Progenitor cell of endocrine pancreas (in vitro differentiated cells): ENCODE measurements at places on chromosomes 2 and 18.
A peak's percentile ranks its signal among the peaks of the same experiment; 100 is the strongest.

DNA sequence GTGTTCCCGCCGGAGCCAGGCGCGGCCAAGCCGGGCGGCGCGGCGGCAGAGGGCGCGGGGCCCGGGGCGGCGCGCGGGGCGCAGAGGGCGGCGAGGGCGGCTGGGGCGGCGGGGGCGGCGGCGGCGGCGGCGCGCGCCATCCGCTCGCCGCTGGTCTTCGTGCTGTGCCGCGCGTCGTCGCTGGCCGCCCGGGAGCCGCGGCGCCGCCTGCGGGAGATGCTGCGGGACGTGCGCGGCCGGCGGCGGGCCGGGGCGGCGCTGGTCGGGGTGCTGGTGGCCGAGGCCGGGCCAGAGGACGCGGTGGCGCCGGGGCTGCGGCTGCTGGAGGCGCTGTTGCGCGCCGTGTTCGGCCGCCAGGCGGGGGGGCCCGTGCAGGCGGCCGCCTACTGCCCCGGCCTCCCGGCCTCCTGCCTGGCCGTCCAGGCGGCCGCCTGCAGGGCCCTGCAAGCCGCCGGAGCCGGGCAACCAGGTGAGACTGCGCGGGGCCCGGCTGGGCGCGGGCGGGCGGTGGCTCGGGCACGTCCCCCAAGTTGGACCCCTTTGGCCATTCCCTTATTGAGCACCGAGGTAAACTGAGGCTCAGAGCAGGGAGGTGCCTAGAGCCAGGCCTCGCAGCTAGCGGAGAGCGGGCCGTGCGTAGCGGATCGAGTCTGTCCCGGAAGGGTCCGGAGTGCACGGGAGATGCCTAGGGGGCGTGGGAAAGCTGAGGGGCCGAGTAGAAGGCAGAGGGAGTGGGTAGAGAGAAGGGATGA is 584 bp downstream of the C2orf72 start:
- peak overlapping the region; percentile 69 for H3K4me3 ChIP-seq
- H3K27me3 ChIP-seq, result peaks cover 41% of the 10 kb centered on the region
- H3K4me1 ChIP-seq, result peaks cover 17% of the 10 kb centered on the region
- H3K27ac ChIP-seq, result no peak overlapping the region

DNA sequence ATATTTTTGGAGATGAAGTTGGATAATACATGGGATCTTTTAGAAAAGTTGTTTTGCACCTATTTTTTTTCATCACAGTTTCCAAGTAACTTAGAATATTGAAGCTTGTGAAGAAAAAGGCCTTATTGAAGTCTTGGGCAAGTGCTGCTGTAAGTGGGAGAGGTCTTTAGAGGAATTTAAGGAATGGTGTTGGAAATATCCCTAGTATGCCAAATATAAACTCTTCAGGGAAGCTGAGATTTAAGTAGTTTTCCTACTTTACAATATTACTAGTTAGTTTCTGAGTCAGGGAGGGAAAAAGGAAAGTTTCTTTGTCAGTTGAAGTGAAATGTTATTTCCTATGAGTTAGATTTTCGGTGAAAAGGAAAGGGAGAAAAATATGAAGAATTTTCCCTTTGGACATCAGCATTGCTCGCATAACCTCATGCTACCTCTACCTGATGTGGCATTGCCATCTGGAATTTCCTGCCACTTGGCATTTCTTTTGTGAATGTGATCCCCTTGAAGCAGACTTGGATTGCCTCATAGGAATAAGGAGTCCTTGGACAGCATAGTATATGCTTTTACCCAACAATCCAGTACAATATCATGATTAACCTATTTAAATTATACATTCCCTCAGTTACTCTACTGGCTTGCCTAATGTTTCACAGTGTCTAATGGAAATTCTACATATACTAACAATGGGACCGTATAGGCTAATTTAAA is 12.1 kb downstream of the PLEKHH2 start:
- peaks cover 4% of the 10 kb centered on the region for H3K4me1 ChIP-seq
- no peak overlapping the region for H3K4me3 ChIP-seq
- no peak for DNase-seq
- no peaks in the 10 kb centered on the region for H3K27me3 ChIP-seq

DNA sequence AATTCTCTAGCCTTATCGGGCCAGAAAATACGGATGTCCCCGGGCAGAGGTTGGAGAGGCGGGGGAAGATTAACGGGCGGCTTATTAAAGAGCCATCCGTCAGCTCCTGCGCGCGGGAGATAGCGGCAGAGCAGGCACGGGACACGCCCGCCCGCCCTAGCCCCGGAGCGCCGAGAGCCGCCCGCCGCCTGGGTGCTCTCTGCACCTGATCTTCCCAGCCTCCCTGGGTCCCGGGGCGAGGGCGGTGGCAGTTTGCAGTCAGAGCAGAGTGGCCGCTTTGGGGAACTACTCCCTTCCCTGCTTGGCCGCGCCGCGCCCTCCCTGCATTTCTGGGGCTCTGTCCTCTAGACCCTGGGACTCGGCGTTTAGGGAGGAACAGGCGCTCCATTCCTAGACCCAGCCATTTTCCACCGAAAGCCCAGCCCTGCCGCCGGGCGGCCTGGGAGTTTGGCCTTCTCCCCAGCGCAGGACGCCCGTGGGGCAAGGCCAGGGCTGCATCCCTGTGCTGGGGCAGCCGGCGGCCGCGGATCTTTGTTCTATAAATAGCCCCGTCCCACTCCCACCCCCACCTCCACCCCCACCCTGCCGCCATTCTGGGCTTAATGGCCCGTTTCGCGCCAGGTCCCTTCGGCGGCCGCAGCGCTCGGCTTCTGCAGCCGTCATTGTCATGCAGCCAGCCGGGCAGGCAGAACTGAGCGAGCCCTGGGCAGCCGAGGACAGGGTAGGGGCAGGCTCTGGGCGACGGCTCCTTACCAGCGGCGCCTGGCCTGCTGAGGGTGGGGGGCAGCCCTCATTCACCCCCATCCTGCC is 6.6 kb downstream of the GAD1 start:
- DNase-seq, result no peak
- H3K27me3 ChIP-seq, result peaks cover 86% of the 10 kb centered on the region
- H3K4me3 ChIP-seq, result peak overlapping the region; percentile 55
- no peak overlapping the region for H3K27ac ChIP-seq
- no peaks in the 10 kb centered on the region for H3K36me3 ChIP-seq
- peaks cover 16% of the 10 kb centered on the region for H3K4me1 ChIP-seq

DNA sequence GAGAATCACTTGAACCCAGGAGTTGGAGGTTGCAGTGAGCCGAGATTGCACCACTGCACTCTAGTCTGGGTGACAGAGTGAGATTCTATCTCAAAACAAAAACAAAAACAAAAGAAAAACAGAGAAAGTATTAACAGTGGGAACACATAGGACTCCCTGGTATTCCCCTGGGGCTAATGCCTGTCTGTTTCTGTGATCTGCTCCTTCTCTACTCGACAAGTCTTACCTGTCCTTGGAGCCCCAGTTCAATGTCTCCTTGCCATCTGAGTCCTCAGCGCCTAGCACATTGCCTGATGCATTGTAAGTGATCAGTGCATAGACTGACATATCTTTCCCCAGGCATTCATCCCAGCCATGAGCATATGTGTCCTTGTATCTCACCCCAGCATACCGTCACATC is 85.8 kb downstream of the ASAP2 start:
- peaks cover 26% of the 10 kb centered on the region for H3K4me1 ChIP-seq
- no peak overlapping the region for H3K27ac ChIP-seq
- no peaks in the 10 kb centered on the region for H3K36me3 ChIP-seq

- no peaks in the 10 kb centered on the region for H3K36me3 ChIP-seq
- peaks cover 13% of the 10 kb centered on the region for H3K27me3 ChIP-seq
- DNase-seq, result no peak
These were observed 35.7 kb downstream of the STEAP3 start for GRCh38 chr2:119259296-119259860.

DNA sequence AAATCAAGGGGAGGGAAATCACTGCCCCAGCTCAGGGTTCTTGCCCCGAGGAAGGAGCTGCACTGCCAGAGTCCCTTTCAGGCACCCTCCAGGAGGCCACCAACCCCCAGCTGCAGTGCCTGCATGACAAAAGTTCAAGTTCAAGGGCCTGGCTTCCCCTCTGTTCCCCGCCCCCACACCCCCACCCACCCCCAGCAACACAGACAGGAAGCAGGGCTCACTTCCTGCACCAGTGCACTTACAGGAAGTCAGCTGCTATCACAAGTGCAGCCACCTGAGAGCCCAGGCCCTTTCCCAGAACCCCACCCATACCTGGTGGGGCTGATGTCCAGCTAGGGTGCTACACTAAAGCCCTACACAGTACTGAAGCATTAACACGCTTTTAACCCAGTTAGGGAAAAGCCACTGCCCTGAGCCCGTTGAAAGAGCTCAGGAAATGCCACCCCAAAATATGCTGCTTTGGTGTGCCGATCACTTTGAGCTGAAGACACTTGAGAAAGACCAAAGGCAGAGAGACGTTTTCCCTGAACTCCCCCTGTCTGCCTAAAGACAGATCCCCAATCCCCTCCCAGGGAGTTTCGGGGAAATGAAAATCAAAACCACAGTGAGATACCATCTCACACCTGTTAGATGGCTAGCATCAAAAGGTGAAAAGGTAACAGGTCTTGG is 109.9 kb upstream of the CAB39 start:
- H3K27ac ChIP-seq, result no peak overlapping the region
- H3K36me3 ChIP-seq, result no peaks in the 10 kb centered on the region
- no peak for DNase-seq

GRCh38 chr2:174794851-174795374 is 30.6 kb upstream of the CHRNA1 start:
- peaks cover 15% of the 10 kb centered on the region for H3K4me1 ChIP-seq
- H3K4me3 ChIP-seq, result no peak overlapping the region
- no peaks in the 10 kb centered on the region for H3K27me3 ChIP-seq
- no peak for DNase-seq
- H3K27ac ChIP-seq, result no peak overlapping the region
- peaks cover 7% of the 10 kb centered on the region for H3K36me3 ChIP-seq

DNA sequence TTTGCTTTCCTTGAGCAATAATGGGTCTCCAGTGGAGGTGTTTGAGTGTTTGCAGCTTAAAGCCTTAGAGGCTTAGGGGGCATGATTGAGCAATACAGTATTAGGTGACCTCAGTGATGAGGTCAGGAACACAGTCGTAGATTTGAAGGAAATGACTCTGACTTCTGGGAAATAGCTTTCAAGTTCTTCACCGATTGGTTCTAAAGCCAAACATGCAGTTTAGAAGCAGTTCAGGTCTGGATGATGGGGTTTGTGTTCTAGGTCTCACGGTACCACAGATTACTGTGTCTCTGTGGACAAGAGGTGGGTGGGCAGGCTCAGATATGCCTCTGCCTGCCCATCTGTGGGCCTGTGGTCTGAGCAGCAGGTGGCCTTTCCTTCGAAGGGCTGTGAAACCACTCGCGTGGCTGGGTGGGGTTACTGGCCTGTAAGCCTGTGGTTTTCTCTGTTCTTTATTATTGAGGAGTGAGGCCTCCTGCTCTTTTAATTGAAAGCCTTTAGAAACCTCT is 7.8 kb downstream of the MTHFD2 start:
- no peak overlapping the region for H3K4me3 ChIP-seq
- H3K36me3 ChIP-seq, result peaks cover 5% of the 10 kb centered on the region
- peaks cover under 1% of the 10 kb centered on the region for H3K4me1 ChIP-seq
- DNase-seq, result no peak
